ENCODE measurements at places on chromosomes 3 and 15.

GRCh38 chr15:38514601-38515000, 50.0 kb downstream of the RASGRP1 start:
- no peak for DNase-seq

- peak; percentile 17 for DNase-seq
Observed at GRCh38 chr3:111315930-111316587, 225.9 kb upstream of the CD96 start.

DNA sequence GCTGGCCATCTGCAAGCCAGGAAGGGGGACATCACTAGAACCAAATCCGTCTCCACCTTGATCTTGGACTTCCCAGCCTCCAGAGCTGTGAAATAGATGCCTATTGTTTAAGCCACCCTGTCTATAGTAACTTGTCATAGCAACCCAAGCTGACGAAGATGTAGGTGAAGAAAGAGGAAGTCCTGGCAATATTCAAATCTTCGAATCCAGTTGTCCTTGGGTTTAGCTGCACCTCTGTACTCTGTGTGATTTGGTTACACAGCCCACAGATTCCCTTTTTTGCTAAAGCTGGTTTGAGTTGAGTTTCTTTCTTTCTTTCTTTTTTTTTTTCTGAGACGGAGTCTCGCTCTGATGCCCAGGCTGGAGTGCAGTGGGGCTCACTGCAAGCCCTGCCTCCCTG, 68.0 kb upstream of the XCR1 start:
- DNase-seq: no peak

- peak; percentile 21 for DNase-seq
Observed at GRCh38 chr3:40827226-40827625, 302.5 kb downstream of the ZNF621 start.

- DNase-seq: no peak
Observed at GRCh38 chr3:5756443-5756842, 568.9 kb downstream of the EDEM1 start.

GRCh38 chr3:78690766-78691165, 1077.0 kb downstream of the ROBO1 start:
- no peak for DNase-seq

DNA sequence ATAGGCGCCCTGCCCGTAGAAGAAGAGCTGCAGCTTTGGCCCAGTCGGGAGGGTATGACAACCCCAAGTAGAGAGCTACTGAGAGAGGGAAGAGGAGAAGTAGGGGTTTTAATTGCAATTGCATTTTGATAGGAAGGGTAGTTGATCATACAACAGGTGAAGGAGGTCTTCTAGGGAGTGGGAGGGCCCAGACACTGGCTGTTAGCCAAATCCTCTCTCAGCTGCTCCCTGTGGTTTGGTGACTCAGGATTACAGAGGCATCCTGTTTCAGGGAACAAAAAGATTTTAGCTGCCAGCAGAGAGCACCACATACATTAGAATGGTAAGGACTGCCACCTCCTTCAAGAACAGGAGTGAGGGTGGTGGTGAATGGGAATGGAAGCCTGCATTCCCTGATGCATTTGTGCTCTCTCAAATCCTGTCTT, 408.9 kb upstream of the THBS1 start:
- DNase-seq: peak; percentile 20

- no peak for DNase-seq
Observed at GRCh38 chr3:186477033-186477432, 67.1 kb downstream of the CRYGS start.

- DNase-seq: no peak
Observed at GRCh38 chr3:98680723-98681122, 82.4 kb upstream of the ST3GAL6 start.

GRCh38 chr15:90207252-90207651, 6.1 kb downstream of the SEMA4B start:
- DNase-seq: no peak

- DNase-seq: no peak
Observed at GRCh38 chr3:103947062-103947461, 1419.6 kb upstream of the ALCAM start.

DNA sequence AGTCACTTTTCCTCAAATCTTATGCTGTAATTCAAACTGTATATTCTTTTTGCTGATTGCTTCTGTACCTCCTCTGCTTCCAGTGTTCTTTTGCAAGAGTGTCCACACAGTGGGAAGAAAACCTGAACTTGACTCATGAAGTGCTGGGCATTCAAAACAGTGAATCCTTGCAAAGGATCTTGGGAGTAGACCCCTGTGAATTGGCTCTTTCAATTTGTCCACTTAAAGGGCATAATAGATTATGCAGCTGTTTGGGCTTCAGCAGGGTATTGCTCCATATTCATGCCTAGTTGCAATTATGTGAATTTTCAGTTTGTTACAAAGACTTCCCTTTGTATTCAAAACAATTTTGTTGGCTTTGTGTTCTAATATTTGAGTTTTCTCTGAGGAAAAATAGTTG, 11.4 kb downstream of the ZFAND6 start:
- DNase-seq: peak; percentile 6

DNA sequence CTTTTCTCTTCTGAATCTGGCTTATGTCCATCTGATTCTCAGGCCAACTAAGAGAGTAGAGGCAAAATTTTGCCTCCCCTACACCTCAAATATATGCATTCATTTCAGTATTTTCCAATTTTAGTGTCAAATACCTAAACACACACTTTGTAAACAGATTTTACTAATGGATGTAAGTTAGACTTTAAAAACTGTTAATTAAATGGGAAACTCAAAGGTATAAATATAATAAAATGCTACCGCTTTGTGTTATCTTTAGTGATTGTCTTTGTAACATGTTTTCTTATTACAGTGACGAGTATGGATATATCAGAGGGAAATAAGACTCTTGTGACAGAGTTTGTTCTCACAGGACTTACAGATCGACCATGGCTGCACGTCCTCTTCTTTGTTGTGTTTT, at the start of gene OR5AC2:
TSS of gene OR5AC2 (plus strand) at position 301 of the 400 bp plus-strand sequence. CDS start at position 301, 0 bp downstream.
- DNase-seq: no peak

DNA sequence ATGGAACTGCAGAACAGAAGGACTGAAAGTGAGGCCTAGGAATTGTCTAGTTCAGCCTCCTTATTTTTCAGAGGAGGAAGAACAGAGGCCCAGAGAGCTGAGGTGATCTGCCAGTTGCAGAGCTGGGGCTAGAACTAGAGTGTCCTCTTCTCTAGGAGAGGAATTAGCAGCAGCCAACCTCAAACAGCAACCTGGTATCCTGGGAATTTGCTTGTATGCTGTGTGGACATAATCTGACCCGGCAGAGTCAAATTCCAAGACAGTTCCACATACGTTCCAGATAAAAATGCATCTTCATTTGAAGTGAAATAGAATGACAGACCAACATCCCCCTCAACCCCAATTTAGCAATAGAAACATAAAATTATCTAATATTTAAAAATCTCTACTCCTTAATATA, 13.5 kb upstream of the TSC22D2 start:
- DNase-seq: no peak

- DNase-seq: peak; percentile 3
Observed at GRCh38 chr15:71651750-71652186, 158.6 kb upstream of the NR2E3 start.

GRCh38 chr3:192818126-192818525, 90.8 kb upstream of the FGF12 start:
- DNase-seq: no peak

GRCh38 chr3:25471081-25471768, 43.2 kb downstream of the RARB start:
- no peak for DNase-seq

DNA sequence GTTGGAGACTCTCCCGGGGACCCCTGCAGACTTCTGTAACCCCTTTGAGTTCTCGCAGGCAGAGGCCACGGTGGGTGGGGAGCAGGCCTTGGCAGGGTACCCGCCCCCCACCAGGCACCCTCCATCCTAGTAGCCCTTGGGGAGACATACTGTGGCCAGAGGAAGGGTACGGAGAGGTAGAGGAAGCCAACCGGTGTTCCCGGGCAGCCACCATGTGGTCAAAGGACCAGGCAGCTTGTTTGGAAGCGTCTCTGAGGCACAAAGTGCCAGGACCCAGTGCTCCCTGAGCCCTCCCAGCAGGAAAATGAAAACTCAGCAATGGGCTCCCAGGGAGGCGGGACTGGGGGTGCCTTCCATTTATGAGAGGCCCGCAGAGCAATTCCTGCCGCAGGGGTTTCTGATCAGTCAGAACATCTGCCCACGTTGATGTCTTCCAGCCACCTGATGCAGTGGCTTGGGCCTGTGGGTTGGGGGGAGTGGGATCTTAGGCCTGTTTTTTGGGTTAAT, 53.0 kb upstream of the CGNL1 start:
- DNase-seq: no peak

- no peak for DNase-seq
Observed at GRCh38 chr3:57777774-57778173, 21.7 kb downstream of the SLMAP start.

DNA sequence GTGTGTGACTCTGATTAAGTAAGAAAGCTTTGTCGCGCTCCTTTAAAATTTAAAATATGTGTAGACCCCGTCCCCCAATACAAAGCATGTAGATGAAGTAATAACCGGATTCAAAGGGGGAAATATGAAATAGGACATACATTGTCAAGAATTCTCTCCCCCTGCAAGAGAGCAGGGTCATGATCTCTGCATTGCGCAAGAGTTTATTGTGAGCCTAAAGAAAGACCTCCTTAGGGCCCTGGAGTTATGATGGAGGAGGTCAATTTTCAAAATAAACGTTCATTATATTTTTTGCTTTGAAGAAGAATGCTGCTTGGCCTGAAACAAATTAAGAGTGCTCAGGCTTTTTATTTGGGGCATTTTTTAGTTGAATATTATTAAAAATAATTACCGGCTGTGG, 235.0 kb downstream of the SHOX2 start:
- DNase-seq: no peak

DNA sequence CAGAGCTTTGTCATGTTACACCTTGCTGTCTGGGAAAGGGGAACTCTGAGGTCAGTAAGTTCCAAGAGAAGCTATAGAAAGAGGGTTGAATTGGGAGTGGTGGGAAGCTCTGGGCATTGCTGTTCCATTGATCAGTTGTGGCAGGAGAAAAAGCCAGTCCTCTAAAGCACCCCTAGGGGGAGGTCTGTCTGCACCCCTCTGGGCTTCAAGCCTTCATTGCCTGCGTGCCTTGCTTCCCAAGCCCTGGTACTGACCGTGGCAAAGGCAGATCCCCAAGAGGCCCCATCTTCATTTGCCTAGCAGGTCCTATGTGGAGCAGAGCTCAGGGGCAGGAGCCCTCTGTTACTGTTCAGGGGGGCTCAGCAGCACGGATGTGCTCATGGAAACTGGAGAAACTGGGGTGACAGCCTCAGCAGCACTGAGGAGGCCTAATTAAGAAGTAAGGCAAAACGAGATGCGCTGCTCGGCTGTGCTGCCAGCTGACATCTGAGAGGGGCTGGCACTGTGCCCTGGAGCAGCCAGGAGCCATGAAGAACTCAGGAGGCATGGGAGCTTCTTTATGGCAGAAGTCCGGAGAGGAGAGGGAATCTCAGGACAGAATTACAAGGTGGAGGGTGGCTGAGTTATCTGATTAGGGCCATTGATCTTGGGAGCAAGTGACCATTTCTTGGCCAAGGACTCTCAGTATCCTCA, 270.9 kb downstream of the RPLP1 start:
- DNase-seq: no peak

DNA sequence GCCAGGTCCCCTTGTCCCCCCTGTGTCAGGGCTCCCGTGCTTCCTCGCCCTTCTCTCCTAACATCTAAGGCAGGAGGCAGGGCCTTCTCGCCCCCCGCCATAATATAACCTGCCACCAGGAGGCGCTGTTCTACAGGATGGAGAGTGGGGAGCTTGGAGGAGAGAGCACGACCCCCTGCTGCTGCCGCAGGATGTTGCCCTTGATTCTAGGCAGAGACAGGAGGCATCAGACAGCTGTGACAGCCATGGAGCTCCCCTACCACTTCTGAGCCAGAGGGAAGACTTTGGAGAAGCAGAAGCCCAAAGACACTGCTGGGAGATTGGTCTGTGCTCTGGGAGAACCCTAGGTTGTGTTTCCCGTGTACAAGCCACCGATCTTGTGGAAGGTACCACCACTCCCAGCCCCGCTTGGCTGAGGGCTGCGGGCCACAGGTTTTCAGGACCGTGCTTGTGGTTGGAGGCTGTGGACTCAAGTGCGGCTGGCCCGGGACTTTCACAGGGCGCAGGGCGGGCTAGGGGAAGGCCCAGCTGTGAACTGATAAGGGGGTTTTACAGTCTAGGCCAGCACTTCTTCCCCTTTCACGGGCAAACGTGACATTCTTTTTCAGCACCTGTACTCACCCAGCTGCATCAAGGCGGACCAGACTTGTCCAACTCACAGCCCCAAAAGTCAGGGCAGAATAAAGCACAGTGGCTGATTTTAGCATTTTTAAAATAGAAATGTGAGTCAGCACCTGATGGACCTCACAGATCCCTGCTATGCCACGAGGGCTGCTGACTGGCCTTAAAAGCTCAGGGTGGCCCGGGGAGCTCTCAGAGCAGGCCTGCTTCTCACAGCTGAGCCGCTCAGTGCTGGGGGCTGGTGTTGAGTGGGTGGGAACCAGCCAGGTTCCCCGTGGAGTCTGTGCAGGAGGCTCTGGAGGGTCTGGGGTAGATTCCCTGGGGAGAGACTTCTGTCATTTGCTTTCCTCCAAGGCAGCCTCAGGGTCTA, 2.6 kb upstream of the TIGIT start:
- peak; percentile 9 for DNase-seq

GRCh38 chr15:58355973-58356372, 75.8 kb upstream of the LIPC start:
- no peak for DNase-seq

- DNase-seq: no peak
Observed at GRCh38 chr3:109364088-109364487, 26.7 kb upstream of the DPPA4 start.

DNA sequence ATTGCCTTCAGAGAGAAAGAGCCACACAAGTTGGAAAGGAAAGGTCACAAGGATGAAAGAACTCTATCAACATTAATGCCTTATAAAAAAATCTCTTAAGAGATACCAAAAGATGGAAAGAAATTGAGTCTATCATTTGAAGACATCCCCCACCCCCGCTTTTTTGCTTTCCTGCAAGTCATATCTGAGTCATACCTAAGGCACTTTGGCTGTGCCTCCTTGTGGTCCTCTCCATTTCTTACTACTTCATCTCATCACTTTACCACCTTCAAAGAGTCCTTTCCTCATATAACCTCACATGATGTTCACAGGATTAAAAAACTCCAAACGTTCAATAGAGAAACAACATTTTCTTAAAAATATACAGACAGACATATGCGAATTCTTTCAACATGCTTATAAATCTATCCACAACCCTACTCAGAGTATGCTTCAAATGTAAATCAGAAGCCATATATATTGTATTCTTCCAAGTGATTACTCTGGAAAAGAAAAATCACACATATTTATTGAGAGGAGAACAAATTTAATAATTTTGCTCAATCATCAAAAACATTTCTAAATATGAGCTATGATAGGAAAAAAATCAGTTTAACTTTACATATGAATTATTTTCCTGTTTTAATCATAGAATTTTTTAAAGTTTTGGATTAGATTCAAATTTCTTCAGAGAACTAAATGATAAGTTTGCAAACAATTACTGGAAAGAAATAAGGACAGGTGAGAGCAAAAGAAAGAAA, 1003.9 kb upstream of the CFAP20DC start:
- DNase-seq: no peak

DNA sequence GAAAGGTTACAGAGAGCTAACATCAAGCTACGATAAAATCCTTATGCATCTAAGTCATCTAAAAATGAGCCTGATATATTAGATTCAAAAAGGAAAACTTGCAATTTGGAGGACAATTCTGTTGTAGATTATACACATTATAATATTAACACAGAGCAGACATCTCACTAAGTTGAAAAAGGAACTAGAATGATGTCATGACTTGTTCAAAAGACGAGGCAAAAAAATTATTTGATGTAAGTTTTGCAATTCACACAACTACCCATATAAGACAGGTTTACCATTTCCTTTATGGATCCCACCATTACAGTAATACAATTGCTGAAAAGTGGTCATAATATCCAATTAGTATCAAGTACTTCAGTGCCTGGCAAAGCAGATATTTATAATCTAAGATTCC, 15.9 kb downstream of the SATB1 start:
- no peak for DNase-seq

Measured in NCI-H748 treated with DMSO at 0.1 percent for 48 hours (cell line).